A549 treated with CpdA at 1 μM for 4 hours (cell line): ENCODE measurements at places on chromosomes 6 and 20. TPM values are rescaled to one million over a fixed set of nuclear protein-coding genes. Genes with fewer than 3 reads are reported as not detected.

The TBCC gene
- 15.7 to 16.7 TPM (median 16.5 TPM) in 5 replicates for total RNA-seq

The CAGE1 gene
- 0.17 TPM in 1 of 5 replicates, not detected in the others for total RNA-seq

The CDH4 gene
- total RNA-seq: 6.0 to 9.2 TPM (median 8.7 TPM) in 5 replicates

The PCK1 gene
- 0.05 TPM in 1 of 5 replicates, not detected in the others for total RNA-seq

The FUCA2 gene
- 52.7 to 58.0 TPM (median 54.5 TPM) in 5 replicates for total RNA-seq

The SIM1 gene
- total RNA-seq: not detected in 5 replicates

The TSPO2 gene
- total RNA-seq: 0.10 TPM in 1 of 5 replicates, not detected in the others

The BANF2 gene
- not detected in 5 replicates for total RNA-seq

The MUCL3 gene
- 0.01 to 0.04 TPM (median 0.02 TPM) in 3 of 5 replicates, not detected in the others for total RNA-seq

The ATP6V1G2 gene
- 0.57 to 0.77 TPM (median 0.63 TPM) in 5 replicates for total RNA-seq

The CCM2L gene
- total RNA-seq: 0.42 to 0.92 TPM (median 0.50 TPM) in 5 replicates

The TRIM10 gene
- total RNA-seq: not detected in 5 replicates

The FIG4 gene
- total RNA-seq: 3.6 to 5.3 TPM (median 4.3 TPM) in 5 replicates

The KHDC1 gene
- total RNA-seq: 3.2 to 4.8 TPM (median 3.8 TPM) in 5 replicates

The OR12D2 gene
- total RNA-seq: not detected in 5 replicates

The MATN4 gene
- total RNA-seq: 0.08 to 0.14 TPM (median 0.10 TPM) in 3 of 5 replicates, not detected in the others

The FAM217A gene
- not detected in 5 replicates for total RNA-seq

The RREB1 gene
- 7.0 to 9.0 TPM (median 7.4 TPM) in 5 replicates for total RNA-seq

The MAN1A1 gene
- 0.02 to 0.14 TPM (median 0.06 TPM) in 4 of 5 replicates, not detected in the other for total RNA-seq

The GLP1R gene
- total RNA-seq: not detected in 5 replicates

The PRSS35 gene
- total RNA-seq: 0.03 to 0.14 TPM (median 0.06 TPM) in 4 of 5 replicates, not detected in the other

The TP53TG5 gene
- total RNA-seq: not detected in 5 replicates

The TUBB2B gene
- 12.1 to 14.2 TPM (median 13.2 TPM) in 5 replicates for total RNA-seq

The COL9A3 gene
- total RNA-seq: 0.40 to 0.72 TPM (median 0.50 TPM) in 5 replicates

The PCNA gene
- 380 to 454 TPM (median 429 TPM) in 5 replicates for total RNA-seq

The KHDC1L gene
- 0.25 to 0.66 TPM (median 0.31 TPM) in 3 of 5 replicates, not detected in the others for total RNA-seq

The NOX3 gene
- total RNA-seq: not detected in 5 replicates

The PBX2 gene
- 15.2 to 21.6 TPM (median 17.8 TPM) in 5 replicates for total RNA-seq

The NR2E1 gene
- total RNA-seq: 0.03 to 0.09 TPM (median 0.05 TPM) in 3 of 5 replicates, not detected in the others

The BNIP5 gene
- total RNA-seq: not detected in 5 replicates

The EIF2S2 gene
- 99.2 to 122 TPM (median 105 TPM) in 5 replicates for total RNA-seq

The ARMH2 gene
- total RNA-seq: not detected in 5 replicates

The APOBEC2 gene
- total RNA-seq: not detected in 5 replicates

The FGD2 gene
- total RNA-seq: not detected in 5 replicates

The RHAG gene
- 0.03 to 0.07 TPM in 2 of 5 replicates, not detected in the others for total RNA-seq

The MLN gene
- not detected in 5 replicates for total RNA-seq

The LAMP5 gene
- total RNA-seq: 0.02 to 0.08 TPM in 2 of 5 replicates, not detected in the others

The RCAN2 gene
- not detected in 5 replicates for total RNA-seq

The TGM3 gene
- total RNA-seq: 0.03 to 0.21 TPM (median 0.07 TPM) in 3 of 5 replicates, not detected in the others

The FOXS1 gene
- 0.62 to 1.8 TPM (median 1.2 TPM) in 5 replicates for total RNA-seq

The FOXF2 gene
- 17.7 to 24.2 TPM (median 23.0 TPM) in 5 replicates for total RNA-seq

The SNRPB gene
- 866 to 1,067 TPM (median 982 TPM) in 5 replicates for total RNA-seq

The FNDC1 gene
- total RNA-seq: 0.07 to 0.09 TPM (median 0.08 TPM) in 4 of 5 replicates, not detected in the other

The ABHD16B gene
- total RNA-seq: 0.05 TPM in 1 of 5 replicates, not detected in the others

The LINC00237 gene
- total RNA-seq: not detected in 5 replicates

The PHACTR1 gene
- total RNA-seq: 0.08 TPM in 1 of 5 replicates, not detected in the others

The RAB23 gene
- 6.9 to 8.3 TPM (median 7.4 TPM) in 5 replicates for total RNA-seq

The FAM209A gene
- total RNA-seq: 0.17 to 0.59 TPM (median 0.40 TPM) in 3 of 5 replicates, not detected in the others

The CCN5 gene
- total RNA-seq: 23.9 to 36.6 TPM (median 26.9 TPM) in 5 replicates

The EYS gene
- total RNA-seq: 0.08 to 0.14 TPM in 2 of 5 replicates, not detected in the others

The C6orf15 gene
- total RNA-seq: not detected in 5 replicates

The SPATS1 gene
- total RNA-seq: not detected in 5 replicates

The STX11 gene
- total RNA-seq: 1.8 to 2.2 TPM (median 2.0 TPM) in 5 replicates

The HLA-DQA2 gene
- total RNA-seq: not detected in 5 replicates

The NKX2-2 gene
- not detected in 5 replicates for total RNA-seq

The PAX1 gene
- total RNA-seq: 0.09 TPM in 1 of 5 replicates, not detected in the others

The DAAM2 gene
- 0.01 to 0.06 TPM in 2 of 5 replicates, not detected in the others for total RNA-seq

The KHDRBS2 gene
- not detected in 5 replicates for total RNA-seq

The FOXP4 gene
- total RNA-seq: 16.9 to 25.7 TPM (median 21.8 TPM) in 5 replicates
